Fibroblast of skin of abdomen (primary cell): ENCODE measurements at places on chromosomes 11 and 22.

DNA sequence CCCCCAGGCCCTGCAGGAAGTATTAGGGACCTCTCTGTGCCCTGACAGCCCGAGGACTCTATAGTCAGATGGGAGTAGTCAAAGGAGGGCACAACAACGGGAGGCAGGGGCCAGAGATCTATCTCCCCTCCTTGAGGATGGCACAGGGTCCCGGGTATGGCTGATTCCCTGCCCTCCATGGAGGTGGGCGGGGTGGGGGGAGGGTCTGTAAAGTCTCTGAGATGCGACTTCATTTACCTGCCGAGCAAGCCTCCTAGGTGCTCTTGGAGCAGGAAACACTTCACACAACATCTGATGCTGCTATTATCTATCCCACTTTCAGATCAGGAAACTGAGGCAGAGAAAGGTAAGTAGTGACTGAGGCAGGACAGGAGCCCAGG is 769 bp upstream of the CDC42EP1 start:
- DNase-seq: no peak

DNA sequence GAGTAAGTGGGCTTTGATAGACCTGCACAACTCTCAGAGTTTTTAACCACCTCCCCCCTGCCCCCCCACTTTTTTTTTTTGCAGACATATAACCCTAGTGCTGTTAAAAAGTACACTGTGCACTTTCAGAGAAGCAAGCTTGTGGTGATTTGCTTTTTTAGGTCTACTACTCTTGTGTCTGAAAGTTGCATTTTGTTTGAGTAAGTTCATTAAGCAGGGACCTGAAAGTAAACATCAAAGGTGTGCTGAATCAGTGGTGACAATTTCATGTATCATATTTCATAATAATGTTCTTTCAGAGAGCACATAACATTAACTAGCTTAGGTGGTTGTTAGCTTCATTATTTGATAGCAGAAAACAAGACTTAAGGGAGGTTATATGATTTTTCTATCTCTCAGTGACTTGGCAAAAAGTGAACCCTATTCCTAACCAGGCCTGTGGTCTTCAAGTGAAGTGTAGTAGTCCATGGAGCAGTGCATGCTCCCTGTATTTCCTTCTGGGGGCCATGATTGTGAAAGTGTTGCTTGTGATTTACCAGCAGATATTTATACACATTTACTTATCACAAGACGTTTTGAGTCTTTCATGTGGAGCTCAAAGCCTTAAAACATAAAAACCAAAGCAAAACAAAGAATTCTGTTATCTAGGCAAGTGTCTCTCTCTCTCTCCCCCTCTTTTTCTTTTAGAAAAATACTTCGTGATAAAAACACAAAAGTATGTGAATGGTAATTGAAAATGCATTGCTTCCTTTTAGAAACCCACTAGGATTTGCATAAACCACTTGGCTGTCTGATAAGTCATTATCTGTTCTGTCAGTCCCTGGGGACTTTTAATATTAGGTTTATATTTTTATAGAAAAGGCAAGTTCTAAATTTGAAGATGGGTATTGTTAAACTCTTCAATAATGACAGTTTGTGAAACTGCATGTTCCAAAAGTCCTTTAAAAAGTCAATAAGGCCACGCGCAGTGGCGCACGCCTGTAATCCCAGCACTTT is 7.5 kb upstream of the RAG2 start:
- DNase-seq: no peak

- DNase-seq: no peak
Observed at GRCh38 chr22:32858121-32858703, 56.7 kb downstream of the TIMP3 start.

GRCh38 chr22:26848244-26848920 is 191.0 kb downstream of the MIAT start:
- peak; percentile 39 for DNase-seq

DNA sequence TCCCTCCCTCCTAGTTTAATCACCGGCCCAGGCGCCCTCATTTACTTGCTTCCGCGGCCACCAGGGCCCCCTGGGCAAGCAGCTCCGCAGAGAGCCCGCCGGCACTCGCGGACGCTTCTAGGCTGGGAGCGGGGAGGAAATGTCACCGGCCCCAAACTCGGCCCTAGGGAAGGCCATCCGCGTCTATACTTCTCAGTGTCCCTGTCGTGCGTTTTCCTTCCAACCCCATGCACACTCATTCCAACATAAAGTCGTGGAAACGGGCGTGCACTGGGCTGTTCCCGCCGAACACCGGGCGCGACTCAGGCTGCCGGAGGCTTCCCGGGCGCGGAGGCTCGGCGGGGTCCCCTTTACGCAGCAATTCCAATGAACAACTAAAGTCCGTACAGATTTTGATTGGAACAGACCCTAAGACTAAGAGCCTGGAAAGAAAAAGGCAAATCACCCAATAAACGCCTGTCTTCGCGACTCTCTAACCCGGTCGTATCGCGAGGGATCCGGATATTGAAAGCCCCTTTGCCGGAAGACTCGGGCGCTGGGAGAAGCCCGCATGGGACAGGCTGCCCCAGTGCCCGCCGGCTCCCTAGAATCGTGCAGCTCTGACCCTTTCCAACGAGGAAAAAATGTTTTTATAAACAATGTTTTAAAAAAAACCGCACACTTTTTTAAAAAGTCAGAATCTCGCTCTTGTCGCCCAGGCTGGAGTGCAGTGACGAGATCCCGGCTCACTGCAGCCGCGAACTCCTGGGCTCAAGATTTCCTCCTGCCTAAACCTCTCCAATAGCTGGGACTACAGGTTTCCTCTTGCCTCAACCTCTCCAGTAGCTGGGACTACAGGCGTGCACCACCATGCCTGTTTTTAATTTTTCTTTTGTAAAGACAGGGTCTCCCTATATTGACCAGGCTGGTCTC is 1.3 kb upstream of the BARX2 start:
- DNase-seq: no peak

DNA sequence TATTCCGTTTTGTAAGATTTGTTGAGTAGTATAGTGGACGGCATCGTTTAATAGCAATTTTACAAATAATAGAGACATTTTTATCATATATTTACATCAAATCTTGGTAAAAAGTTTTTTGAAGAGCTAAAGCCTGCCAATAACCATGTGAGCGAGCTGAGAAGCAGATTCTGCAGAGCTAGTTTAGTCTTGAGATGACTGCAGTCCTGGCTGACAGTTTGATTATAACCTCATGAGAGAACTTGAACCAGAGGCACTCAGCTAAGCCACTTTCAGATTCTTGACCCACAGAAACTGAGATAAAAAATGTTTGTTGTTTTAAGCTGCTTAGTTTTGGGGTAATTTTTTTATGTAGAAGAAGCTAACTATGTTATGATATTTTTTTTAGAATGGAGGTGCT is 78.9 kb downstream of the PDE3B start:
- DNase-seq: no peak
